ENCODE measurements at places on chromosomes 1 and 21.

- DNase-seq, result no peak
Observed at GRCh38 chr1:182229921-182230491, 161.6 kb downstream of the GLUL start.

DNA sequence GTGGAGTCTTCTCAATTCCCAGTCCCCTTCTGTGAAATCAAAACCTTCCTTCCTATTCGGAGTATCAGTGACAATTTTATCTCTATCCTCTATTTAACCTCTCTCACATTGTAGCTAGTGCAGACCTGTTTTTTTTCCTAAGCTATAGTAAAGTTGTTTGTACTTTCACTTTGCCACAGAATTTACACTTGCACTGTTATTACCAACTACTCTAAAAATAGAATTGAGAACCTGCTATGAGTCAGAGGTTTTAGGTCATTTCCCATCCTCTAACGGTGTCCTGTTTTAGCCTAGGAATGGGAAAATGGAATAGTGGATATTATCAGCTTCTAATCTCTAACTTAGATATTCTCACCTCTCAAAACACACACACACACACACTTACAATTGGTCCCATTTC lies 862.7 kb downstream of the NCAM2 start:
- DNase-seq, result no peak

- DNase-seq, result peak; percentile 38
Observed at GRCh38 chr1:42931108-42931539, 27.5 kb downstream of the SLC2A1 start.

DNA sequence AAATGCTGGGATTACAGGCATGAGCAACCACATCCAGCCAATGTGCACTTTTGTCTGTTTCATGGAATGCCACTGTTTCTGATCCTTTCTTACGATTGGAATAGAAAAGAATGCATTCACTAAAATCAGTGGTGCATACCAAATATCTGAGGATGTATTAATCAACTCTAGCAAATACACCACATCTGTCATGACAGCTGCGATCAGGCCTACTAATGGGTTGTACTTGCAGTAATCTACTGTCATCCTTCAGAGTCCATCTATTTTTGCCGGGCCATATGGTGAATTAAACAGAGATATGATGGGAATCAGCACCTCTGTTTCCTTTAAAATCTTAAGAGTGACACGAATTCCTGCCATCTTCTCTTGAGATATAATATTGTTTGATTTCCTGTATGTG lies 8.5 kb upstream of the USP1 start:
- DNase-seq, result no peak

GRCh38 chr21:23936224-23936623 lies 1671.1 kb downstream of the MRPL39 start:
- DNase-seq, result no peak

DNA sequence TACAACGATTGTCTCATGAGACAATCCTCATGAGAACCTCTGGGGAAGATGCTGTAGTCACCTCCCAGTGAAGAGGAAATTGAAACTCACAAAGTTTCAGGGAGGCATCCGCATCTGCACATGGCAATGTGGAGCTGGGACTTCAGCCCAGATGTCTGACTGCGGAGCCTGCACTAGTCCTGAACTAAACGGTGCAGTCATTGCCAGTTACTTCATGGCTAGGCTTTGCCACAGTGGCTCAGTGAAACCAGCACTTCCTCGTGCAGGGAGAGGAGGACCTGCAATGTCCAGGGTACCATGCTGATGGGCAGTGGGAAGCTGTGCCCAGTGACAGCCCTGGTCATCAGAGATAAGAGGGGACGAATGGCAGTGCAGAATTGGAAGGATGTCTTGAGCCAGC lies 40.7 kb upstream of the ETS2 start:
- no peak for DNase-seq

- no peak for DNase-seq
Observed at GRCh38 chr1:234264832-234265231, 108.4 kb upstream of the COA6 start.

- DNase-seq, result no peak
Observed at GRCh38 chr1:189899686-189900425, 577.8 kb downstream of the BRINP3 start.

GRCh38 chr21:41295721-41296254 lies 20.8 kb upstream of the FAM3B start:
- DNase-seq, result no peak

DNA sequence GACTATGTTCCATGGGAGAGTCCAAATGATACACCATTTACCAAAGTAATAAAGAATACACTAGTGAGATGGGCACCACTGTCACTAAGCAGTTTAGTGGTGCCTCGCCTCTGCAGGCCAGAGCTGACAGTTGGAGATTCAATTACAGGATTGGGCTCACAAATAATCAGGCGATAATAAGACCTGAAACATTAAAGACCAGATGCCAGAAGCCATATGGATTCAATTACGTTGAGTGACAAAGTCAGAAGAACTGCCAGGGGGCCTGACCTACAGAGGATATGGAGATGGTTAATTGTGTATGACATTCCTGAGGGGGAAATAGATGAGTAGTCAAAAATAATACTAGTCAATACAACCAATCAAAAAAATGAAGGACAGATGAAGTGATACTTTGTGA lies 65.2 kb upstream of the ST6GALNAC5 start:
- DNase-seq, result no peak

DNA sequence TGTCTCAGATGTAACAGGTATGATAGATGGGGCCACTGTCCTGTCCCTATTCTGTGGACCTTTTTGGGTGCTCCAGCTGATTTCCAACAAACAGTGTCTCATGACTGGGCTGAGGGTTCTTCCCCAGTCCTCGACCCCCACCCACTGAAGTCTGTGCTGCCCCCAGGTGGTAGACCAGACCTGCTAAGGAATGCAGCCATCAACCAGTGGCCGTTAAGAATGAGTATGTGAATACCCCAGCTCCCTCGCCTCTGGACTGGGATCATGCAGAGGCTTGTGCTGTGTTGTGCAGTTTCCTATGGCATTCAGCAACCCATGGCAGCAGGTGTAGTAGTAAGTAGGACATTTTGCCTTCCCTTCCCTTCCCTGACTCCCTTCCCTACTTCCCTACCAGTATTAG lies 183.1 kb upstream of the KAZN start:
- no peak for DNase-seq

- DNase-seq, result no peak
Observed at GRCh38 chr1:72482736-72483413, 200.5 kb upstream of the NEGR1 start.

GRCh38 chr1:162292422-162292849 lies 84.2 kb downstream of the SPATA46 start:
- no peak for DNase-seq

DNA sequence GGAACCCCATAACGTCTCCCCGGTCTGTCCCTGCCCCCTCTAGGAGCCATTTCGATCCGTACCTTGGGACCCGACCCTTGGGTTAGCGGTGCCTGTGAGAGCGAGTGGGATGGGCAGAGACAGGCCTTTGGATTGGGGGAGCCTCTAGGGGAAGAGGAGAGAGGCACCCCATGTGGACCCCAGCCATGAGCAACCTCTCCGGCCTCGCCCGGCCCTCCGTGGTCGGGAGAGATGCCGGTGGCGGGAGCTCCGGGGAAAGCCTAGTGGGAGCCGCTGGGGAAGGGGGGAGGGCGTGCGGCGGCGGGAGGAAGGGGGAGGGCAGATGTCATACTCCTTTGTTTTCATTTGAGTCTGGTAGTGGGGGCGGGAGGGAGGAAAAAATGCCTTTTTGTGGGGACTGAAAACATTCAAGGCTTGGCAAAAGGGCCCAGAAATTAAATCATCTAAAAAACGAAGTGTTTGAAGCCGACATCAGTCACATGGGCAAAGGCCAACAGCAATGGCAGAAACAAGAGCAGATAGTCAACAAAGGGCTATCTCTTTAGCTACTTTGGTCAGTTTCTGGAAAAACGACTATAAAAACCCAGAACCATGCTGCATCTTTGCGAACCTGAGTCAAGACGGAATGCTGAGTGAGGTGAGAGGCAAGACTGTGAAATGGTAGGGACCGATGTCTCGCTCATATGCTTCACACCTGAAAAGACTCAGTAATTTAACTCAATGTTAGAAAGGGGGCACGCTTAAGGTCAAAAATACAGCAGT lies 758 bp downstream of the PTBP2 start:
- no peak for DNase-seq

DNA sequence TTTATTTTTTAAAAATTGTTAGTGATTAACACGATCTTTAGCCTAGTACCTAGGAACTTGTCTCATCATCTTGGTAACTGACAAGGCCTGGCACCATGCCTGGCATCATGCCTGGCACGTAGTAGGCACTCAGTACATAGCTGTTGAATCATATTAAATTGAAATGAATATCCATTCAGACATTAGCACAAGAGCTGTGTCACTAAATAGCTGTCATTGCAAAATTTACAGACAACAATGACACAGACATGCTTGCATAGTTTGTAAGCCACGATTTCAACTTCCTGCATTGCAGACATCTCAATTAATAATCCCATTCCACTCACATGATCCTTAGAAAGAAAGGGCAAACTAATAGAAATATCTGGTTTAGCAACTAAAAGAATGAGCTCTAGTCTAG lies 15.4 kb upstream of the PHACTR4 start:
- DNase-seq, result no peak

DNA sequence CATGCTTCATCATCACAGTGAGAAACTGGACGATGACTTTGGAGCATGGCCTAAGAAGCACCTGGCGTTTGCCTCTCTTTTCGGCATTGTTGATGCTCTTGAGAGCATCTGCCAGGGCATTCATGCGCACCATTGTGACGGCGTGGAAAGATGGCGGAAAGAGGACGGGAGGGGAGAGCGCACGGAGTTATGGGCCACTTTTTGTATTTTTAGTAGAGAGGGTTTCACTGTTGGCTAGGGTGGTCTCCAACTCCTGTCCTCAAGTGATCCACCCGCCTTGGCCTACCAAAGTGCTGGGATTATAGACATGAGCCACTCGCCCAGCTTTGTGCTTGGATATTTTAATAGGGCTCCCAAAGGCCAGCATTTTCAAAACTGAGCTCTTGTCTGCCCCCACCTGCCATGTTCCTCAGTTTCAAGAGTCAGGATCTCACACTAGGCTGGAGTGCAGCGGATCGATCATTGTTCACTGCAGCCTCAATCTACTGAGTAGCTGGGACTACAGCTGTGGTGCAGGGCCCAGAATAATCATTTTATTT lies 5.3 kb downstream of the RPS8 start:
- no peak for DNase-seq

- DNase-seq, result no peak
Observed at GRCh38 chr1:203509135-203509534, 15.2 kb downstream of the OPTC start.

- no peak for DNase-seq
Observed at GRCh38 chr21:41601573-41602368, 93.8 kb upstream of the TMPRSS2 start.

GRCh38 chr1:231037585-231038517 lies 2.2 kb downstream of the FAM89A start:
- DNase-seq, result no peak

DNA sequence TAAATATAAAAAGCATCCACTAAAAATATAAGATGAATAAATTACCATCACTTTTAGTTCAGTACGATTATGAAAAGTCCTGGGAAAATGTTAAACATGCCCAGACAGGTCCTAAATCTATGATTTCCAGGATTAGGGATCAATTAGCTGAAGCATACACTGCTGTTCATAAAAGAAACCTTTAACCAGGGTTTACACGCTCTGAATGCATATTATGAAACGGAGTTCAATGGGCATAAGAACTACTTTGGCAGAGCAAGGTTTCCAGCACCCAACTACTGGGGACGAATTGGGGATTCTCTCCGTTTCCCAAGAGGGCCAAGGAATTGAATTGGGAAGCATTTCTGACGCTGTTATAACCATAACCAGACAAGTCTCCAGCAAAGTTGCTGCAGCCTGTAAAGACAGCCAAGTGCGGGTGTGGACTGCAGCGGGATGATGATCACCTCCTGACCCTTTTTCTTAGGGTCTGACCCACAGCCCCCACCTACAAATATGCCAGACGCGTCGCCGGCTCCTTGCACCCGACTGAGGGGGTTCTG lies 1.6 kb downstream of the SLC30A1 start:
- no peak for DNase-seq

- no peak for DNase-seq
Observed at GRCh38 chr1:107171333-107171732, 30.5 kb downstream of the NTNG1 start.

GRCh38 chr1:39957299-39958015 lies 2.5 kb downstream of the MFSD2A start:
- no peak for DNase-seq

DNA sequence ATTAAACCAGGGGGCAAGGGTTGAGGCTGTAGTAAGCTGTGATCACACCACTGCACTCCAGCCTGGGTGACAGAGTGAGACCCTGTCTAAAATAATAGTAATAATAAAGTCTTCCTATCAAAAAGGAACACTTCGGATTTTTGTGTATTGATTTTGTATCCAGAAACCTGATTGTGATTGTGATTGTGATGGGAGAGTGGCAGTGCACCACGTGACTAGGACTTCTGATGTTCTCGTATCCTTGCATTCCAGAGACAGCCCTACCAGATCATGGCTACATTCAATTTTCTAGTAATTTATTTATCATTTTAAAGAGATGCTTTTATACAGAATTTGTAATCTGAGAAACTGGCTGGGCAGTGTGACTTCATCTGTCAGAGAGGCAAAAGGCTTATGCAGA lies 2.6 kb upstream of the KIF1B start:
- no peak for DNase-seq

GRCh38 chr1:245645406-245645805 lies 490.6 kb downstream of the KIF26B start:
- DNase-seq, result no peak

GRCh38 chr1:8226747-8227146 lies 91.2 kb upstream of the SLC45A1 start:
- no peak for DNase-seq

DNA sequence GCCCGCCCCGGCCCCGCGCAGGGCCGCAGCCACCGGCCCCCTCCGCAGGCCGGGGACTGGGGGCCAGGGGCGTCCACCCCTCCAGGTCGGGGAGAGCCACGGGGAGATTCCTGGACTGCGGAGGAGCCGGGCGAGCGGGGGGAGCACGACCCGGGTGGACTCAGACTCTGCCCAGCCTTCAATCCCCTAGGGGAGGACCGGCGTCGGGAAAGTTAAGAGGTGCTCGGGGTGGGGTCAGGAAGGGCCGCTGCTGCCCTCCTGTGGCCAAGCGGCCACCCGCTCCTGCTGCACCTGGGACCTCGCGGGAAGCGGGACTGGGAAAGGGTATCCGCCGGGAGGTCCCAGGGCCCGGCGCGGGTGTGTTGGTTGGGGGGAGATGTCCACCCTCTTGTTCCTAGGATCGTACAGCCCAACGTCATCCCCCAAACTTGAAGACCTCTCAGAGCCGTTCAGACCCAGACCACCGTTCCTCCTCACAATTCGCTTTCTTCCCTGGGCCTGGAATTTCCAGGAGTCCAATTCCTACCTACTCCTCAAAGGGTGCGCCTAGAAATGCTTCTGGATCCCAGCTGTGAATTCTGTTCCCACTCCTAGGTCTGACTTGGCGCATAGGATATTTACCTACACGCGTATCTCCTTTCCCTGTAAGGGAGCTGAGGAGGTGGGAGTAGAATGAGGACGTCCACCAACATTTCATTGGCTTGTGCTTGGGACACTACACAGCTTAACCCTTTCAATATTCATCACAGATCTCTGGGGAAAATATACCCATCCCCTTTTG lies 484 bp upstream of the RHOC start:
- no peak for DNase-seq

All from activated CD4-positive, alpha-beta T cell treated with anti-CD3 and anti-CD28 coated beads, Interleukin-2, amount 50 U/mL, for 24 hours (primary cell).